ENCODE measurements at places on chromosomes 2 and 18.

- DNase-seq = no peak
These were observed 26.0 kb downstream of the STK25 start for GRCh38 chr2:241482126-241482955.

- no peak for DNase-seq
These were observed 21.6 kb downstream of the GPD2 start for GRCh38 chr2:156457523-156458517.

DNA sequence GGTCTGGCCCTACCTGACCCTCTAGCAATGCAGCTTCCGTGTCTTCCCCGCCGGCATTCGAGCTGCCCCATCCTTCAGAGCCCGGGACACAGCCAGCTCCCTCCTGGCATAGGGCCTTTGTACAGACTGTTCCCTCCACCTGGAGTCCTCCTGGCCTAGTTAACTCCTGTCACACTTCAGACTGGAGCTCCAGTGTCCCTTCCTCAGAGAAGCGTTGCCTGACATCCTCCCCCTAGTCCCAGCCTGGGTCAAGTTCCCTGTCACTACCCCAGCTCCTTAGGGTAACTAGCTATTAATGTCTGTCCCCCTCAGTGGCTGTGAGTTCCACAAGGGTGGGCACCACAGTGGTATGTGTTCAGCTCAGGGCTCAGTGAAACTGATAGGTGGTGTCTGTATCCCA is 45.5 kb upstream of the LOXHD1 start:
- no peak for DNase-seq

DNA sequence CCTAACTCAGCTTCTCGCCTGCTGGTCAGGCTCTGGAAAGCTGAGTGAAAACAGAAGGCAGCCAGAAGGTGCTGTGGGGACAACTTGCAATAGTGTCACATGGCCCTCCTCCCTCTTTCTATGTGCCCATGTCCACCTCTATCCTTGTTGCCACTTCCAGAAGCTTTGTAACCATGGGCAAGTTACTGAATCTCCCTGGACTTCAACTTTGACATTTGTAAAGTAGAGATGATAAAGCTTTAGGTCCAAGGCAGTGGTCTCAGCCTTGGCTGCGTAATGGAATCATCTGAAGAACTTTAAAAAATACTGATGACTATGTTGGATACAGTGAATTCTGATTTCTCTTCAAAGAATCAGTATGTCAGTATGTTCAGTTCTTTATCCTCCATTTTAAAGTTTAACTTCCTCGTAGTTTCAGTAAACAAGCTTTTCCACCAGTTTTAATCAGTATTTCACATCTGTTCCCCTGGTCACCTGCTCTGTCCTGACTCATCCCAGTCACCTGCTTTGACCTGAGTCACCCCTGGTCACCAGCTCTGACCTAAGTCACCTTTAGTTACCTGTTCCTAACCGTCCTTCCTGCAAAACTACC is 245.2 kb upstream of the STON1 start:
- no peak for DNase-seq

DNA sequence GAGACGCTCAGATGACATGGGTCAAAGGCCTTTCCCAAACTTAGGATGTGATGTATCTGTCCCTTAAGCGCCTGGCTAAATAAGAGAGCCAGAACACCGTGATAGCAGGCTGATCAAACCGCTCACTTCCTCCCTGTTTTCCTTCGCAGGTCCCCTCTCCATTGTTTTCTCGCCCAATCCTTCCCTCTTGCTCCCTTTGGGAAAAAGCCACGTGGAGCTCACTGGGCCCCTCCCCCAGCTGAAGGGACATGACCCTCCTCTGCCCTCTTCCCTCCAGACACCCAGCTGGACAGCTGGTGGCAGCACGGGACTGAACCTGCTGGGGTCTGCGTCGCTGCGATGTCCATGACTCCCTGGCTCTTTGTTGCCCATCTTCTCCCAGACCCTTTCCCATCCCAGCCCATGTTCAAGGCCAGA is 201.7 kb downstream of the TNS1 start:
- no peak for DNase-seq

DNA sequence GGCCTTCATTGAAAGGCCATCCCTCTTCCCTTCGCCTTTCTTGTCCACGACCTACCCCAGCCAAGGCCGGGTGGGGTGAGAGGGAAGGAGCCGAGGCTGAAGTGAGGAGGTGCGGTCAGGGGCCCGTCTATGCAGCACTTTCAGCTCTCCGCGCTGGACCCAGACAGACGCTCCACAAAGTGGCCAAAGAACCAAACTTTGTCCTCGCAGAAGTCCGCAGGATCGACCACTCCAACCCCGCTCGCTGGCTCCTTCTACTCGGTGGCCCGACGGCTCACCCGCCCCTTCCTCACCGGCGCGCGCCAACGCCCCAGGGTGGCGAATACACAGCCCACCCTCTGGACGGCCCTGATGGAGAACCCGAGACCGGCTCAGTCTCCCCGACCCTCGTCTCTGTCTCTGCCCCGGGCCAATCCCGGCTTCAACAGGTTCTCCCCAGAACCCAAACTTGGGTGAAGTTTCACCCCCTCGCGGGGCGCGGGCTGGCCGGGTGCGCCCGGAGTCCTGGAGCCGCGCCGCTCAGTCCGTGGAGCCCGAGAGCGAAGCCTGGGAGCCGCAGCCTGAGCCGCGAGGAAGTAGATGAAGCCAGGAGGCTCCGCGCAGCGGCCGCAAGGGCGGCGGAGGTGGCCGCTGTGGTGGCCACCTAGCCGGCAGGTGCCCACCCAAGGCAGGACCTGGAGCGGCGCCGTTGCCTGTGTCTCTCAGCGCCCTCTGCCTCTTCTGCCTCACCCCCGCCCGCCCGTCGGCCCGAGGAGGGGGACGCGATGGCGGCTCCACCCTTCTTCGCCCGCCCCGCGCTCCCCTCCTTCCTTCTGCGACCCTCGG is 26.7 kb upstream of the ALPP start:
- no peak for DNase-seq
